ENCODE measurements at places on chromosomes 13 and 19.

DNA sequence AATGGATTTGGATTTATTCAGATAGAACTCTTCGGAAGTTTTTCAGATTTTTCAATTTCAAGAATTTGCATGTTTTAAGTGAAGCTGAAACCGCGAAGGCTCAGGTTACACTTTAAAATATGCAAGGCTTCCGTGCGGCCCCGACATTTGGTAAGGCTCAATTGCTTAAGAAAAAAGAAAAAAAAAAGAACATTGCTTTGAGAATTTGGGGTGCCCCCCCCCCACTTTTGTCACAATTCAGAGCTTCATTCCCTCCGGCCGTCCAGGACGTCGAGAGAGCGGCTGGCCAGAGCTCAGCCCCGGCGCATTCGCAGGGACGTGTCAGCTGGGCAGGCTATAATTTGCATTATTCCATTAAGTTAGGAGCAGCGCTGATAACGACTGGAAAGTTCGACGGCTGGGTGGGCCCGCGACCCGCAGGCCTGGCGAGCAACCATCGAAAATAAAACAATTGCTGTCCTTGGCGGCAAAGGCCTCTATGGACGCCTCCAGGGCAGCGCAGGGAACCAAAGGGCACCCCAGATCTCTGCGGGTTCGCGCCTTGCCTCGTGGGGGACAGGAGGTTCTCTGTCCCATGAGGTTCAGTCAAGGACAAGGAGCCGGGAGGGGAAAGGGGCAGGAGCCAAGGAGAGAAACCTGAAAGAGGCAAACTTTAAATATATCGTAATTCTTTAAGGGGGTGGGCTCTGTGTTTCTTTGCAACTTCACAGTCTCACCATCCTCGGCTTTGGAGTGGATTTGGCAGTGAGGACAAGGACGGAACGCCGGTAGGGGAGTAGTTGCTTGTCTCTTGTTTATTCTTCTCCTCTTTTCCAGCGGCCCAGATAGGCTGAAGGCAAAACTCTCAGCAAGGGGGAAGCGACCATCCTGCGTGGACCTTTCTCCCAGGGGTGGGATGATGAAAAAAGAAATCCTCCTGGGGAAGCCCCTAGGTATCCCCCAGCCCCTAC lies 7.0 kb downstream of the SOX21 start:
- DNase-seq: no peak

DNA sequence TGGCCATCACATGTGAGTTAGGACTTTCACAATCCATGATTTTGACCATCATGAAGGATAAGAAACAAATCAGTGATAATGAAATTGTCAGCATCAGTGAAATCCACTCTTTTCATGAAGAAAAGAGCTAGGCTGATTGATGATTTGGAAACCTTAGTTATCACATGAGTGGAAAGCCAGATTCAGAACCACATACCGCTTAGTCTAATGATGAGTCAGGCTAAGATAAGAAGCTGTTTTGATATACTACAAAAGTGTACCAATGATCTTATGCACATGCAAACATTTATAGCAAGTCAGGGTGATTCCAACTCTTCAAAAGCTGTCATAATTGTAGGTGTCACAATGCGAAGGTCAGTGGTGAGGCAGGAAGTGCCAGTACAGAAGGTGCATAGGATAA lies 519.3 kb downstream of the GPC6 start:
- DNase-seq: no peak

DNA sequence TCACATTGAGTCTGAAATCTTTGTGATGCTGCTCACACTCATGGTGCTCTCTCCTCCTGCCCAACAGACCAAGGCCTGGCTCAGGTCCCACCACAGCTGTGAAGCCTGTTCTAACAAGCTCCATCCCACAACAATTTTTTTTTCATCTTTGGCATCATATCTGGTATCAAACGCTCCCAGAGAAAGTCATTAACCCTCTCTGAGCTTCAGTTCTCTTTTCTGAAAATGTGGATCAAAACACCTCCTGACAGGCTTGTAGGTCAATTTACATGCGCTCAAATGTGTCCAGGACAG lies 224.4 kb downstream of the LACC1 start:
- DNase-seq: no peak

DNA sequence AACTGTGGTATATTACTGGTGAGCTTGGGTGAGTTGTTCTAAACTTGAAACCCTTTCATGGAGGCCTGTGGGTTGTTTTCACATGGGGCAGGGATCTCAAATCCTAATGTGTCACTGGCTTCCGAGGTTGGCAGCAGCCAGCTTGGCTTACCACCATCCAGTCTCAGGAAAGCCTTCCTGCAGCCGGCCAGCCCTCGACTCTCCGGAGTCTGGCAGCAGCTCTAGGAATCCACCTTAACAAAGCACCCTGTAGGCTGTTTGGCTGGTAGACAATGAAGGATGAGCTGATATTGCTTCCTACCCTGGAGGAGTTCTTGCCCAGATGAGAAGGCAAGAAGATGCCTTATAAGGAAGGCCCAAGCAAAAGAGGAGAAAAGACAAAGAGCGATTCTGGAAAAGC lies 188.3 kb downstream of the KLF12 start:
- no peak for DNase-seq

GRCh38 chr19:42634409-42635232 lies 39.9 kb upstream of the CEACAM8 start:
- DNase-seq: no peak

DNA sequence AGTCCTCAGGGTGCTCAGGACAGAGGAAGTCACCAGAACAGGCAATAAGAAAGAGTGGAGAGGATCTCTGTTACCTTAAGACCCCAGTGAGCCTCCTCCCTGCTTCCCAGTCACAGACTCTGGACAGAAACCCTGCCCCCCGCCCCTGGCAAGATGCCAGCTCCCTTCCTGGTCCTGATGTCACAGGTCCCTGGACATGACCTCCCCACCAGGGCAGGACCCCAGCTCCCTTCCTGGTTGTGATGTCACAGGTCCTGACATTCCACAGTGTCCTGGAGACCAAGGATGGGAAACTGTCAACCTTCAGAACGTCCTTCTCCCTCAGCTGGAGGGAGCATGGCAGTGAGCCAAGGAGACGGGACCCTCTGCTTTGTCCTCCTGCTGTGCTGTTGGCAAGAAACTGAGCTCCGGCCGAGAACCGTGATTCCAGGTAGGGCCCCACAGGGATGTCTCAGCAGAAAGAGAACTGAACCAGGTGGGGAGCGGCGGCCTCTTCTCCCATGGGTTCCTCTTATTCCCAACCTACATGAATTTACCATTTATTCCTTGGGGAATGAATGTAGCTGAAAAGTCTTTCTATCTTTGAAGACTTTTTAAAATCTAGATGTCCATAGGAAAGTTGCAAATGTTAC lies at the start of gene SPACA7:
TSS of gene SPACA7 (plus strand) at position 306 of the 632 bp plus-strand sequence. CDS start at position 337, 31 bp downstream.
- no peak for DNase-seq

GRCh38 chr19:55487924-55488687 lies at the start of gene SSC5D:
Gene SSC5D, plus strand, starts transcription at chr19:55488436. Its CDS starts 154 bp downstream, at chr19:55488590.
- DNase-seq: no peak

DNA sequence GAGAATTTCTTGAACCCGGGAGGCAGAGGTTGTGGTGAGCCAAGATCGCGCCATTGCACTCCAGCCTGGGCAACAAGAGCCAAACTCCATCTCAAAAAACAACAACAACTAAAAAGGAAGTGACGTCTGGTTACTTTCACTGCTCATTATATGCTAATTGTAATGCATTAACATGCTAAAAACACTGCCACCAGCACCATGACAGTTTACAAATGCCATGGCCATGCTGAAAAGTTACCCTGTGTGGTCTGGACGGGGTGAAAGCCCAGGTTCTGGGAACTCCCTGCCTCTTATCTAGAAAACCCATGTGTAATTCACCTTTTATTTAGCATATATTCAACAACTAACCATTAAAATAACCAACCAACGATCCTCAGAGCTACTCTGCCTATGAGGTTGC lies 28.1 kb downstream of the CPT1C start:
- no peak for DNase-seq

DNA sequence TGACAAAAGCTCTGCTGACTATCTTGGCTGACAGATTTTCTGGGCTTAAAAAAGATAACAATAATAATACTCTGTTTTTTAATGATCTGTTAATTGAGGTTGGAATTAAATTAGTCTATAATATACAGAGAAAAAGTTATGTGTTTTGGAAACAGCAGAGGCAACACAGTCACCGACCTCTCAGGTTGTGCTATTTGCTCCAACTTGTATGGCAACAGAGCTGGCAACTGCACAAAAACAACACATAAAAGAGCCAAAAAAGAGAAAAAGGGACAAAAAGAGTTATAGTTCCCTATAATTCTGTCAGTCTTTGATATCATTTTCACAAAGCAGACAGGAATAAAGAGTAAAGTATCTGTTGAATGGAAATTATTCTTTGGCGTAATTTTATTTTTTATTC lies 102.3 kb upstream of the POSTN start:
- DNase-seq: no peak

Data from renal cortical epithelial cell (primary cell).